ENCODE measurements at places on chromosomes 16 and 17.

DNA sequence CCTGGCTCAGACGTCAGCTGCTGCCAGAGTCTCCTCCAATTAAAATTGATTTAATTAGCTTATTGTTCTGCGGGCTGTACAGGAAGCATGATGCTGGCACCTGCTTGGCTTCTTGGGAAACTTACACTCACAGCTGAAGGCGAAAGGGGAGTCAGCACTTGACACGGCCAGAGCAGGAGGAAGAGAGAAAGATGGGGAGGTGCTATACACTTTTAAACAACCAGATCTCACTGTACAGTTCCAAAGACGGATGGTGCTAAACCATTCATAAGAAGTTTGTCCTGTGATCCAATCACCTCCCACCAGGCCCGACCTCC, 1.4 kb upstream of the PRDM7 start:
- no peak for DNase-seq

GRCh38 chr16:83901101-83901500, 2.2 kb downstream of the MLYCD start:
- no peak for DNase-seq

- DNase-seq: no peak
These were observed 20.2 kb downstream of the MBTPS1 start for GRCh38 chr16:84096447-84097005.

GRCh38 chr17:81015136-81015535, 19.8 kb upstream of the BAIAP2 start:
- DNase-seq: no peak

DNA sequence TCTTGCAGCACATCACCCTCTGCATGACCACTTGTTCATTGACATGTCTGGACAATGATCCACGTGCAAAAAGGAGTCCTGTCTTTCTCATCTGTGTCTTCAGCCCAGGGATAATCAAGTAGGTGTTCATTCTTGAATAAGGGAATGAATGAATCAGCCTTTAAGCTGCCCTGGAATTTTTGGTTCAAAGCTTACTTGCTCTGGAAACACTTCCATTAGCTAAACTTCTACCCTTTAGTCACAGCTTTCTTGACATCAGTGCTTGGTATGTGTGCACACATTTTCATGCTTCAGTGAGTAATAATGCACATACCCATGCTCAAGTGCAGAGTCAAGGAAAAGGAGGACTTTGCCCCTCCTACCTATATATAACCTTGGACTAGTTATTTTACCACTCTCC, 103.0 kb upstream of the CDH13 start:
- no peak for DNase-seq

- DNase-seq: no peak
These were observed 38.2 kb downstream of the PSME3IP1 start for GRCh38 chr16:57147381-57148221.

DNA sequence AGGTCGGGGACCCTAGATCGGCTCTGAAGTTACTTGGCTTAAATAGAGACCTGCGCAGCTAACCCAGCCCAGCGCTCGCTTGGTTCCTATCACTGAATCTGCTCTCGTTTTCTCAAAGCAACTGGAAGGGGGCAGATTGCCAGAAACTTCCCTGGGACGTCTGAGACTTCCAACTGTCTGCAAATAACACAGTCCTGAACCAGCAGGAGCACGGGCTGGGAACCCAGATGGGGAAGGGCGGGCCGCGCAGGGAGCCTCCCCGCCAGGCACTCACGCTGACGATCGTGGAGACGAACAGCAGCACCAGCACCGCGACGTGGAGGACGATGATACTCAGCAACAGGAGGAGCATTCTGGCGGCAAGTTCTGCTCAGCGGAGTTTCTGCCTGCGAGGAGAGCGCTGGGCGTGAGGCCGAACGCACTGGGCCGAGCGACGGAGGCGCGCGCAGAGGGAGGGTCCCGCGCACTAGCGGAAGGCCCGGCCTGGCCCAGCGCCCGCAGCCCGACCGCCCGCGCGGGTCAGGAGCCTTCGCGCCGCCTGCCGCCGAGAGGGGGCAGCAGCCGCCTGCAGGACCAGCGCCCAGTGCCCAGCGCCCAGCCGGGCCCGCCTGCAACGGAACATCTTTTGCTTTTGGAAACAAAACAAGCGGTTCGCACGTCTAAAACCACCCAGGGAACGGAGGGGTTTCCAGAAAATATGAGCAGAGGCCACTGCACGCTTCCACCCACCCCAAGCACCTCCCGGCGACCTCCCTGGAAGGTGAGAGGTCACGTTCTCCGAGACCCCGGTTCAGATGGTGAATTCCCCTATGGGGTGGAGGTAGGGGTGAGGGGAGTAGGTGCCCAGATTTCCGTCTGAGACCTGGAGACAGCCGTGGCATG, 4.5 kb downstream of the PMP22 start:
- peak; percentile 49 for DNase-seq

GRCh38 chr16:87815567-87815966, 49.8 kb upstream of the KLHDC4 start:
- no peak for DNase-seq

GRCh38 chr17:57570724-57571344, 174.3 kb downstream of the CCDC182 start:
- DNase-seq: no peak

- no peak for DNase-seq
These were observed 5.4 kb downstream of the RNF222 start for GRCh38 chr17:8392274-8392673.

- no peak for DNase-seq
These were observed 10.5 kb downstream of the CCR7 start for GRCh38 chr17:40554646-40555295.

GRCh38 chr16:74192281-74192797, 104.3 kb upstream of the PSMD7 start:
- no peak for DNase-seq

DNA sequence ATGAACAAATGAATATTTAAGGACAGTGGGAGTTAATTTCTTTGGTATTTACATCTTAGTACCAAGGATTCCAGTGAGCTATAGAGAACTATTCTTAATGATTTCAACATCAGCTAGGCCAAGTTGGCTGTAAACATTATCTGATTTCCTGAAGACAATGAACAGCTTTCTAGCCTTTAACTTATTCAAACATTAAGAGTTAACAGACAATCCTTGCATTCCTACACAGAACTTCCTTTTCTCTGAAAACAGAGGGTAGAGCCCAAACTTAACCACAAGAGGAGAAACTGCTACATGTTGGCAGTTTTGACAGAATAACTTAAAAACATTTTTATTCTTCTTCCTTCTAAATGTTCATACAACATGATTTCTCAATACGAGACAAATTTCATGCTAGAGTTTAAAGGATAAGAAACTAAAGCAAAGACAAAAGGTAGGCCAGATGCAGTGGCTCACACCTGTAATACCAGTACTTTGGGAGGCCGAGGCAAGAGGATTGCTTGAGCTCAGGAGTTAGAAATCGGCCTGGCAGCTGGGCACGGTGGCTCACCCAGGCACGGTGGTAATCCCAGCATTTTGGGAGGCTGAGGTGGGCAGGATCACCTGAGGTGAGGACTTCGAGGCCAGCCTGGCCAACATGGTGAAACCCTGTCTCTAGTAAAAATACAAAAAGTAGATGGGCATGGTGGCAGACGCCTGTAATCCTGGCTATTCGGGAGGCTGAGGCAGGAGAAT, 4.4 kb downstream of the CRLF3 start:
- DNase-seq: no peak

GRCh38 chr17:77385750-77386501, 245.2 kb downstream of the SEC14L1 start:
- no peak for DNase-seq

- no peak for DNase-seq
These were observed 8.4 kb upstream of the CNTNAP4 start for GRCh38 chr16:76268824-76269223.

- DNase-seq: no peak
These were observed 195.9 kb upstream of the CHMP6 start for GRCh38 chr17:80795754-80796153.

- no peak for DNase-seq
These were observed 264.5 kb downstream of the WWOX start for GRCh38 chr16:78363843-78364555.

Data from stimulated activated CD8-positive, alpha-beta memory T cell treated with anti-CD3 and anti-CD28 coated beads, Interleukin-7, amount 100 ng/mL, for 48 hours (primary cell).